LHCN-M2 (cell line): ENCODE measurements at places on chromosomes 5 and 9. TPM values are rescaled to one million over a fixed set of nuclear protein-coding genes. Genes with fewer than 3 reads are reported as not detected.
A peak's percentile ranks its signal among the peaks of the same experiment; 100 is the strongest.

Gene CD14
- total RNA-seq: 0.96 and 1.1 TPM in 2 replicates

Gene TMEM250
- total RNA-seq: 54.7 TPM in 2 replicates

Gene PCDHB5
- 0.63 and 1.1 TPM in 2 replicates for total RNA-seq

Gene IGFBPL1
- 2.8 and 6.2 TPM in 2 replicates for total RNA-seq

Gene TOPORS
- 30.3 and 30.7 TPM in 2 replicates for total RNA-seq

Gene TMED9
- 119 and 136 TPM in 2 replicates for total RNA-seq

Gene CCDC152
- under 0.01 TPM in 1 of 2 replicates, not detected in the other for total RNA-seq

- no peak for DNase-seq
Observed at GRCh38 chr9:136011703-136012496, 50.7 kb upstream of the UBAC1 start.

- DNase-seq: no peak
Observed at GRCh38 chr5:108124596-108124995, 257.3 kb downstream of the FBXL17 start.

- no peak for DNase-seq
Observed at GRCh38 chr5:141001446-141001843, 35.2 kb downstream of the PCDHAC2 start.

DNA sequence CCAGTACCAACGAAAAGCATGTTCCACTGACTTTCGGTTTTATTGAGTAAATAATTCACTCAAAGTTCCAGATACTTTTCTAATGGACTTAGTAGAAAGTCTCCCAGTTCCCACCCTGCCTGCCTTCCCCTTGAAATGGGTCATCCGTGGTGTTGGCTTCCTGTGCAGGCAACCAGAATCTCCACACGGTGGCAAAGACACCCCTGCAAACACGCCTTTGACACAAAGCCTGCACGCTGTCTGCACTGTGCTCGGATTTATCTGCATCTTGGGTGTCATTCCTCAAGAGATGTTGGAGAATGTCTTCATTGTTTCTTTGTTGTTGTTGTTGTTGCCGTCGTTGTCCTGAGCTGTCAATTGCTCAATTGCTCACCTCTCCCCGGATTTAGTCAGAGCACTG, 150.0 kb upstream of the IRX2 start:
- no peak for DNase-seq

DNA sequence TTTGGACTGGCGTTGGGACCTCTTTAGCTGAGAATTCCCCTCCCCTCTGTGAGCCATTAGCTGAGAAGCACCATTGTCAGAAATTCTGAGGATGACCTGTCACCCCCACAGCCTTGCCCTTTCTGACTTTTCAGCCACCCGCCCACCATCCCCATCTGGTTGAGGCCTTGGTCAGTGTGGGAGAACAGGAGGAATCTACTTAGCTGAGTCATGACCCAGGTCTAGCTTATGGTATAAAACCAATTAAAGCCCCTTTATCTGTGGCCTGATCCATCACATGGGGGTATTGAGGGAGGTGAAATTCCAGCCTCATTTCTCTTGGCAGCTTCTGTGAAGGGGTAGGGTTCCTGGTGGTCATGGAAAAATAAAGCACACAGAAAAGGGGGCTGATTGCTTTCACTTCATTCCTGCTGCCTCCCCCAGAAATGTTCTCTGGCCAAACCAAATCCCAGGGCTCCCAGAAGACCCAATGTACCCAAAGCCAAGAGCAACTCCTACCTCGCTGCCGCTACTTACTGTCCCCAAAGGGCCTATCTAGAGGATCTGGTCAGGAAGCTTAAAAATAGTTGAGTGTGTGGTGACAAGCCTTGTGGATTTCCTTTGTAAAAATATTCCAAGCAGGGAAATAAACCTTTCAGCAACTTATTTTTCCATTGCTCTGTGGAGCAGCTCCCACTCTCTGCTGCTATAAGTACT, 174.8 kb upstream of the TNC start:
- no peak for DNase-seq

DNA sequence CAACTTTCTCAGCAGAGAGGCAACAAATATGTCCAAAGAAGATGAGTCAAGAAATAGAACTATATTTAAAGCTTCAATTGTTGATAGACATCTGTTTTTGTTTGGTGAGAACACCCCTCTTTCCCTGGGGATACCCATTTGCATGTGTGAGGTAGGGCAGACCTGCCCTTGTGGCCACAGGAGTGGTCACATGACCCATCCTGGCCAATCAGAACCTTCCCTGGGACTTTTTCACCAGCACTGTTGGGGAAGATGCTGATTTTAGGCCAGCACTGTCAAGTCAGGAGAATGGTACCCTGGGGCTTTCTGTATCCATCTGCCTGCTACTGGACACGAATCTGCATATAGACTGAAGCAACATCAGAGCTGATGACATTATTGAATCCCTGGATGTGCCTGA, 211.2 kb downstream of the CDK5RAP2 start:
- no peak for DNase-seq

DNA sequence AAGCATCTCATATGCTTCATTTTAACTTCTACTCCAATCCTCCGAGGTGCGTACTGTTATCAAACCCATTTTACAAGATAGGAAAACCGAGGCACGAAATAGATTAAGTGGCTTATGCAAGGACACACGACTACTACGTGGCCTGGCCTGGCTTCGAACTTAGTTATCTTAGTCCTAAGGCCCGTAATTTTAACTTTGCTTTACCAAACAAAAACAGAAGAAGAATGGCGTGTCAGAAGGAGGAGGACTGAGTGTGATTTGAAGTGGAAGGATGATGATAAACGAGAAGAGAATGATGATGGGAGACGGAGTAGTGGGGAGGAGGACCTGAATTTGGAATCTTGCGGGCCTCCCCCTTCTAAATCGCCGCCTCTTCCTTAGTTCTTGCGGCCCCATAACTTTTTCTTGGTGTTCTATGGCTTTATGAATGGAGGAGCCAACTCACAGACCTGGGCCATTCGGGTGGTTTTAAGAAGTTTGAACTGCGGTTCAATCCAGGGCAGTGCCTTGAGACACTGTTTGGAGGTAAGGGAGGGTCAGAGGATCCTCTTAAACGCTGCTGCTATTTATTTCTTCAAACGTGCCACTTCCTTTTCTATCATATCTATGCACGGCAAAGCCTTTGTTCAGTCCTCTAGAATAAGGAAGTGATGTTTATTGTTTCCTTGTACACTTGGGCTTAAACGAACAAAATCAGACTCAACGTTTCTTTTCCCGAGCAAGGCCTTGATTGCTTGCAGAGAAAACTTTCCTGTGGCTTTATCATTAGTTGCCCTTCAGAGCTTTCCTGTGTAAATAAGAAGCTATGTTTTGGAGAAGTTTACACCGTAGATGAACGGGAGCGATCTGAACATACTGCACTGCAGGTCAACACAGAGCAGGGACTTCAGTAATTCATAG, 795 bp downstream of the CNOT8 start:
- DNase-seq: no peak

DNA sequence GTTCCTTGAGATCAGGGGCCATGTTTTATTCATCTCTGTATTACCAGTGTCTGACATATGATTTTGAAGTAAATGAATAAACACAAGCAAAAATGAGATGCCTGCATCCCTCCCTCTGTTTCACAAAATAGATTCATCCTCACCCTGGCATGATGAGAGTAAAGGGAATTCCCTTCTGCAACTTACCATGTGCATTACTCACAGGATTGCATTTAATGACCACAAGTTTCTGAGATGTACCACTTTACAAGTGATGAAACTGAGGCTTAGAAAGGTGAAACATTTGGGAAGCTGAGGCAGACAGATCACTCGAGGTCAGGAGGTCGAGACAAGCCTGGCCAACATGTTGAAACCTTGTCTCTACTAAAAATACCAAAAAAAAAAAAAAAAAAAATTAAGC, 74.2 kb upstream of the TNFSF8 start:
- DNase-seq: no peak

DNA sequence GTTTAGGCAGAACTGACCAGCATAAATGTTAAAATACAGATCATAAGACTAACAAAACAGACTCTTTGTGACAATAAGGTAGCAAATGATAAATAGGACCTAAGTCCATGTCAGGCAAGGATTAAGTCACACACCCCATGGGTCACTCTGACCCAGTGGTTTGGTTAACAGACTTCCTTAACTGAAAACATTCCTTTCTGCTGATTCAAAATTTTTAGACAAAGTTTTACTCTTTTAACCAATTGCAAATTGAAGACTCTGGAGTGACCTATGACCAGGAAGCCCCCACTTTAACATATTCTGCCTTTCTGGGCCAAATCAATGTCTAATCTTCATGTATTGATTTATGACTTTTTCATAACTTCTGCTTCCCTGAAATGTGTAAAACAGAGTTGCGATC, 4.9 kb upstream of the NXNL2 start:
- DNase-seq: peak; percentile 84

DNA sequence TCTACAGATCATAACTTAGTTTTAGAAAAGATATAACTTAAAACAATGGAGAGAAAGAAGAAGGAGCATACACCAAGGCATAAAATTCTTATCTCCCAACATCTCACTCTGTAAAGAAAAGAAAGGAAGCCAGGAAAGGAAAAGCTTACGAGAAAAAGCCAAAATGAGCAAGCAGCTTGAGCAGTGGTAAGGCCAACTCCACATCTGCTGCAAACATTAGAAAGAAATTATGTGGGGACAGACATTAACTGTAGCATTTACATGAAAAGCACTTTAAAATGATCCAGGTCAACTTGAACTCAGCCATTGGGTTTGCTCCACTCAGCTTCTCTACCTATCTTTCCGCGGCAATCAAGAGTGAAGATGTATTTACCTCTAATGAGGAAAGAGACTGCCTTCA, 176.9 kb downstream of the BNC2 start:
- DNase-seq: no peak

- no peak for DNase-seq
Observed at GRCh38 chr9:1994180-1994579, 21.0 kb upstream of the SMARCA2 start.
